Brain pericyte (primary cell): ENCODE measurements at places on chromosomes 3 and 15.
A peak's percentile ranks its signal among the peaks of the same experiment; 100 is the strongest.

- no peak for DNase-seq
Measured at GRCh38 chr3:160474416-160474838, 24.8 kb upstream of the TRIM59 start.

GRCh38 chr3:58628823-58629562 lies 37.6 kb downstream of the FAM3D start:
- peak; percentile 91 for DNase-seq

DNA sequence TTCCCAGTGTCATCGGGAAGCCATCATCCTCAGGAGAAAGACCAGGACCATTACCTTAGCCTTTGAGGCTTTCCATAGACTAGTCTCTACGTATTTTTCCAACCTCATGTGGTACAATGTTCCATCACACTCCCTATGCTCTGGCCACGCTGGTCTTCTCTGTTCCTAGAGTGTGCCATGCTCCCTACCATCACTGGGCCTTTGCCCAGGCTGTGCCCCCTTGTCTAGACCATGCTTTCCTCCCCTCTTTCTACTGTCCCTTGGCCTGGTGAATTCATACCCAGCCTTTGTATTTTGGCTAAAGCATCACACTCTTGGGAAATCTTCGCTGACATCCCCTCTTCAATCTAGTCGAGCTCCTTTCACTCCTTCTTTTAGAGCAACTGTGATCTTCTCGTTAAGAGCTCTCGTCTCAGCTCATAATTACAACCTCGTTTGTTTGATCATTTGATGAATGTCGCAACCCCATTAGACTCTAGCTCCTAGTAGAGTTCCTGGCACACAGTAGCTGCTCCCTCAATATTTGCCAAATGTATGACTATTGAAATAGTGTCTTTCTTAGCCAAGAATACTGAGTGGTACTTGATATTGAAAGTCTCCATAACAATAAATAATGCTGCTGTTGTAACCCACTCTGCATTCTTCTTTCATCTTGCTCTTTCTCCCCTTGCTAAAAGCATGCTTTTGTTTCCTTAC lies 100.2 kb upstream of the FAM3D start:
- no peak for DNase-seq

- DNase-seq: no peak
Measured at GRCh38 chr15:25543196-25543595, 104.4 kb upstream of the UBE3A start.

- no peak for DNase-seq
Measured at GRCh38 chr3:171301998-171302397, 158.2 kb downstream of the TNIK start.

DNA sequence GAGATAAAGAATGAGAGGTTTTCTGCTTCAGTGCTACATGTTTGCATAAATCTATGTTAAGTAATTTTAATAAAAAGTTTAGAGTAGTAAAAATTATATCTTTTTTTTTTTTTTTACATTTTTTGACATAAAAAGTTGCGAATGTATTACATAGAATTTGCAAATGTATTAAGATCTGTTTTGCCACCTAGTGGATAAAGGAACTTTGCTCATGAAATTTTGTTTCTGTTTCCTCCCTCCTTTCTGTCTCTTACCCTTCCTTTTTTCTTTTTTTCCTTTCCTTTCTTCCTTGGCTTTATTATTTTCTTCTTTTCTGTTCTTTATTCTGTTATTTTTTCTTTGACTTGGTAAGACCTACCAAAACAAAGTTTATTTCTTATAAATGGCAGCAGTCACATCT lies 58.5 kb upstream of the UTS2B start:
- no peak for DNase-seq

DNA sequence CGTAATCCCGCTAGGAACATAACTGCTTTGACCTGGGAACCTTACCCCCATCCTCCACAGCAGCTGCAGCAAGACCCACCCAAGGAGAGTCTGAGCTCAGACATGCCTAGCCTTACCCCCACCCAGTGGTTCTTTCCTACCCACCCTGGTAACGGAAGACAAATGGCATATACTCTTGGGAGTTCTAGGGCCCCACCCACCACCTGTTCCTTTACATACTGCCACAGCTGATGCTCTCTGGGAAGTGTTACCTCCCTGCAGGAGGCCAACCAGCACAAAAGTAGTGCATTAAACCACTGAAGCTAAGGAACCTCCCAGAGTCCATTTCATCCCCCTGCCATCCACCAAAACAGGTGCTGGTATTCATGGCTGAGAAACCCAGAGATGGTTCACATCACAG lies 50.6 kb upstream of the AZI2 start:
- DNase-seq: no peak

- no peak for DNase-seq
Measured at GRCh38 chr3:14938954-14939353, 8.4 kb upstream of the NR2C2 start.

DNA sequence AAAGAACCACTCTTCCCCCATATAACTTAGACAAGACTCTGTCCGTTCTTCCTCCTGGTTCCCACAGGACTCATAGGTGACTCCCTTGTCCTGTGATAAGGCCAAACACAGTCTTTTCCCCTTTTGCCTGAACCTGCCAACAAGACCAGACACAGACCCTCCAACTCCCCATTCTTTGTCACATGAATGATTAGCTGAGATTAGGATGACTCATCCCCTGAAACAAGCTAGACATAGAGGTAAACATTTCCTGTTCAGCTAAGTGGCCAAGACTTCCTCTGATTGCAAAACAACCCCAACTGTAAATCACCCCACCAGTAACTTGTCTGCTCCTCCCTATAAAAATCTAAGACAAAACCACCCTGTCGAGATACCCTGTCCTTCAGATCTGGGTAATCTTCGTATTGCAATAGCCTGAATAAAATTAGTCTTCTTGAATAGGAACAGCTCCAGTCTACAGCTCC lies 11.4 kb upstream of the HTR3E start:
- no peak for DNase-seq

GRCh38 chr3:16633948-16634347 lies 28.7 kb upstream of the DAZL start:
- no peak for DNase-seq

GRCh38 chr3:171358881-171359198 lies 101.4 kb downstream of the TNIK start:
- DNase-seq: no peak

DNA sequence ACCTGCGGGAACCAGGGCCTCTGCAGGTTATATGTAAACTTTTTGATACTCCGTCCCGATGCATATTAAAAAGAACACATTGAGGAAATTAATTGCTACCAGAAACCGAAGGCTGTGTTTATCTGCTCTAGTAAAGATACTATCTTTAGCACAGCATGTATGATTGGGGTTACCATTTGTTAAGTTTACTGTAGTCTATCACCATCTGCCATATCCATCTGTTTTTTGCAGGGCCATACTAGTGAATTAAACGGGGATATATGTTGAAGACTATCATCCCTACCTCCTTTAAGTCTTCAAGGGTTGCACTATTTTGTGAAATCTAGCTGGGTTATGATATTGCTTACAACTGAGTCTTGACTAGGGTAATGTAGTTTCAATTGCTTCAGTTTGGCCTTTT lies 597.0 kb downstream of the SQOR start:
- no peak for DNase-seq

- no peak for DNase-seq
Measured at GRCh38 chr3:194270627-194271459, 80.3 kb downstream of the CPN2 start.

- no peak for DNase-seq
Measured at GRCh38 chr3:157406394-157406793, 30.3 kb upstream of the PTX3 start.

DNA sequence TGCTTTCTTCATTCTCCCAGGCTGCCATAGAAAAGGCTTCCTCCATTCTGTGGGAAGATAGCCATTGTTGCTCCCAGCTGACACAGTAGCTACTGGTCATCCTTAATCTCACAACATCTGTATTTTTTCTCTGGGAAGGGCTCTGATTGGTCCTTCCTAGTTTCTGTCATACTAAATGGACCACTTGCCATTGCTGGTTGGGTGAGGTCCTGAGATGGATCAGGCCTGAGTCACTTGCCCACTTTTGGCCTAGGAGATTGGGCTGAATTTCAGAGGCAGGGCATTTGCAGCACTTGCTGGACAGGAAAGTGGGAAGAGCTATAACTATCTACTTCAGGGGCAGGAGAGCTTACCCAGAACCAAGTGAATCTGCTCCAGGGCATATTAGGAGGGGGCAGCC lies 106.5 kb upstream of the PROK2 start:
- no peak for DNase-seq

GRCh38 chr3:134056464-134056891 lies 26.8 kb upstream of the SLCO2A1 start:
- DNase-seq: no peak

- no peak for DNase-seq
Measured at GRCh38 chr3:50166620-50167019, 11.5 kb downstream of the SEMA3F start.

- no peak for DNase-seq
Measured at GRCh38 chr15:44542596-44542995, 5.6 kb downstream of the EIF3J start.

- no peak for DNase-seq
Measured at GRCh38 chr3:42635111-42635510, 18.4 kb upstream of the ZBTB47 start.

- peak; percentile 79 for DNase-seq
Measured at GRCh38 chr15:44489464-44489863, 47.5 kb upstream of the EIF3J start.

DNA sequence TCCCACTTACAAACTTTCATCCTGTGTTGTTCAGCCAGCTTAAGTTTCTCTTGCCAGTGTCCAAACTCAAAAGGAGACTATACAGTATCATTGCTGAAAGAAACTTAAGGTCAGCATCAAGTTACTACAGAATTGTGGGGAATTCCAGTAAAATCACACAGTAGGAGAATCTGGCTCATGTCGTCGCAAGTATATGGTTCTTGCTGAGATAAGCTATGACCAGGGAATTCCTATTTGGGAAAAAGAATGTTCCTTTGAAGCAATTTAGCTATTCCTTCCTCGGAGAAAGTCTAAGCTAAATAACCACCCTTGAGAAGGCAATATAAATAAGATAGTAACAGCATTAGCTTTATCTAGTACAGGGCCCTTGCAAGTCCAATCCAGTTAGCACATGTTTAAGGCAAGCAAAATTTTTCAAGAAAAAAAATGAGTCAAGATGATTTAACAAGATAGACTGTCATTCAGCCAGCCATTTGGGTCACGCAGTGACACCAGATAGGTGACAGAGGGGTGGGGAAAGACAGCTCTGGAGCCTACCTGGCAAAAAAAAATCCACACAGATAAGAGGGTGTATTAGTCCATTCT lies 78.2 kb upstream of the THBS1 start:
- no peak for DNase-seq

DNA sequence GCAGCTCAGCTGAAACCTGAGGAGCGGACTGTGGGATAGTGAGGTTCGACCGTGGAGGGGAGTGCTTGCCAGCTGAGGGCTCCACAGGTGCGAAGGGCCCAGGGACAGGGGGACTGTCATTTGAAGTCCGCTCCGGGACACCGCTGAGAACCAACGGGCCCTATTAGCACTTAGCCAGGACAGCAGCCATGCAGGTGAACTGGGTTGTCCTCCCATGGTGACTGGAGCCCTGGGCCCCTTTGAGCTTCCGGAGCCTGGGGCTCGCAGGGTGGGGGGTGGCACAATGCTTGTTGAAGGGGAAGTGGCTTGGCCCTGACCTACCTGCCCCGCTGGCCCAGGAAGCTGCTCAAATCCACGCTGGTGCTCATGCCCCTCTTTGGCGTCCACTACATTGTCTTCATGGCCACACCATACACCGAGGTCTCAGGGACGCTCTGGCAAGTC lies 24.7 kb downstream of the PTH1R start:
- DNase-seq: no peak

DNA sequence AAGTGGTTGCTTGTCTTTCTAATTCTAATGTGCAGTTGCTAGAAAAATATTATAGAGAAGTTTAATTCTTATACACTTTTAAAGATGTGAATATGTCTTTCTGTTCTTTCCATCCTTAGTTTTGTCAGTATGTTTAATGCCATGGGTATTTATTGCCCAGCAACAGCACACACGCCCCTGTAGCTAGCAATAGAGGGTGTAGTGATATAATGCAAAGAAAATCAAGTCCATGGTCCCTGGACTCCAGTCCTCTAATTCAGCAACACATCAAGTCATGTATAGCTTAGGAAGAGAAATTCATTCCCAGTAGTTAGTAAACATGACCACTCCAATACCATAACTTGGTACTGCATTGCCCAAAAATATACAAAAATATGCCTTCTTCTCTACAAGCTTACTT lies 292.4 kb upstream of the NR2F2 start:
- no peak for DNase-seq

- peak; percentile 59 for DNase-seq
Measured at GRCh38 chr15:71275098-71275497, 159.8 kb downstream of the THSD4 start.

DNA sequence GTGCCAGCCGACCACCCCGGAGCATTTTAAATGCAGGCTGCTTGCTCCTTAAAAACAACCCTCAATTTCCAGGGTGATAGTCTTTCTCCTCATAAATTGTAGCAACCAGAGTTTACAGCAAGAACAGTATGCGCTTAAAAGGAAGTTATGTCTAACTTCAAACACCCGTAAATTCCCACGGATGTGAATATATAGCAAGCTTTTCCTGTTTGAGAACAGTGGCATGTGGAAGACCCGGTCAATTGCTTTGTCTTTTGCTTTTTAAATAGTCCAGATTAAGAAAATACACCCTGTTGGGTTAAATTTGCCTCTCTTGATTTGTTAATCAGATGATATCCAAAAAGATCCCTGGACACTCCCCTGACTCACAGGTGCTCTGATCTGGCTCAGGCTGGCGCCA lies 20.8 kb downstream of the MRPS25 start:
- DNase-seq: no peak

DNA sequence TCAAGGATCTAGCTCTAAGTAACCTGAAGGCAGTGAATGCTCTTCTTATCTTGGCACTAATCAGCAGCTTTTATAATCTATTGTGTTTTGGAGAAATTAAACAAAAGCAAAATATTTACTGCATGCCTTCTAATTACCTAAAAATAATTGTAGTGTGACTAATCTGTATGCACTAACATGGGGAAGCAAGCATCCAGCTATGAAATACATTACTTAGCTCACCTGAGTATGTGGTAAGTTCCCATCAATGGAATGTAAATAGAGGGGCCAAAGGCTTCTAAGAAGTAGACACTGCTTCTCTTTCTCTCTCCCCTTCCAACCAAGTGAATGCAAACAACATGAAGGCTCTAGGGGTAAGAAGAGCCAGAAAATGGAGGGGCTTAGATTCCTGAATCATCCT lies 165.6 kb downstream of the STAG1 start:
- no peak for DNase-seq

DNA sequence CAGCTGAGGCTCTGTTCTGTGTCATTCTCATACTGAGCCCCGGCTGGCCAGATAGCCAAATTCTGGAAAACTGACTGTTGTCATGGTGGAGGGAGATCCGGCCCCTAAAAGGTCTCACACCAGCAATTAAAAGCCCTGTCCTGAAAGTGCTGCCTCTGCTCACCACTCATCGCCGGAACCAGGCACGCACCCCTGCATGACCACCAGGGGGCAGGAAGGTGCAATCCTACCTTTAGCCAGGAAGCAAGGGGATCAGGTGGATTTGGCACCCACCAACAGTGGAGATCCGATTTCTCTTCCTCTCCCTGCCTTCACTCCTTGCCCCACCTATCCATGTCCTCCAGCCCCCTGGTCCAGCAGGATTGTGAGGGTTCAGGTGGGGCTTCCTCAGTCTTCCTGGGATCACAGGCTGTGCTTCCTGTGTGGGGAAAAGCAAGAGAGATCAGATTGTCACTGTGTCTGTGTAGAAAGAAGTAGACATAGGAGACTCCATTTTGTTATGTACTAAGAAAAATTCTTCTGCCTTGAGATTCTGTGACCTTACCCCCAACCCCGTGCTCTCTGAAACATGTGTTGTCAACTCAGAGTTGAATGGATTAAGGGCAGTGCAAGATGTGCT lies 16.1 kb upstream of the CACNA2D2 start:
- DNase-seq: no peak

GRCh38 chr15:58522391-58522790 lies 90.6 kb downstream of the LIPC start:
- no peak for DNase-seq
